ENCODE measurements at places on chromosomes 1 and 21. TPM values are rescaled to one million over a fixed set of nuclear protein-coding genes. Genes with fewer than 3 reads are reported as not detected.

The ZYG11A gene
- total RNA-seq = 1.1 TPM

The SAMSN1 gene
- not detected for total RNA-seq

The C1orf210 gene
- not detected for total RNA-seq

The RIIAD1 gene
- total RNA-seq = not detected

The SELP gene
- 0.22 TPM for total RNA-seq

The PDPN gene
- 20.3 TPM for total RNA-seq

Data from placental pericyte (primary cell).